NCI-H2081 treated with DMSO at 0.1 percent for 48 hours (cell line): ENCODE measurements at places on chromosomes 4 and X.

DNA sequence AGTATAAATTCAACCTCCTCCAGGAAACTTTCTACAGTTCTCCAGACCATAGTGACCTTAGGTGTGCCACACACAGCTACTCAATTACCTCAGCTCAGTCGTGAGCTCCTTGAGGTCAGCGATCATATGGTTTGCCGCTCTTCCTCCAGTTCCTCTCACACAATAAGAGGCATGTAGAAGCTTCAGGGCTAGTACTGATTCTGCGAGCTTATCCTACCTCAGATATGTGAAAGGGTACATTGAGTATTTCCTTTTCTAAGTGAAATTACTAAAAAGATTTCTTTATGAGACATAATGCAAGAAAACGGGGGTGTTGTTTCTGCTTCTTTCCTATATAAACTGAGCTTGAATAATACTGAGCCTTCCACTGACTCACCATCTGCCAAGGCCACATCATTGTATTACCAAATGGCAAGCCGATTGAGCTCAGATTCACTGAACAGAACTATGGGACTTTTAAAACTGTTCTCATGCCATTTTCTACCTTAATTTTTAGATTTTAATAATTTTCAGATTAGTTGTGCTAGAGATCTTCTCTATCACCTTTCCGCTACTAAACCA lies 183.1 kb downstream of the HS6ST2 start:
- no peak for DNase-seq

- no peak for DNase-seq
These were observed 3.9 kb upstream of the NKX6-1 start for GRCh38 chr4:84502955-84503373.

DNA sequence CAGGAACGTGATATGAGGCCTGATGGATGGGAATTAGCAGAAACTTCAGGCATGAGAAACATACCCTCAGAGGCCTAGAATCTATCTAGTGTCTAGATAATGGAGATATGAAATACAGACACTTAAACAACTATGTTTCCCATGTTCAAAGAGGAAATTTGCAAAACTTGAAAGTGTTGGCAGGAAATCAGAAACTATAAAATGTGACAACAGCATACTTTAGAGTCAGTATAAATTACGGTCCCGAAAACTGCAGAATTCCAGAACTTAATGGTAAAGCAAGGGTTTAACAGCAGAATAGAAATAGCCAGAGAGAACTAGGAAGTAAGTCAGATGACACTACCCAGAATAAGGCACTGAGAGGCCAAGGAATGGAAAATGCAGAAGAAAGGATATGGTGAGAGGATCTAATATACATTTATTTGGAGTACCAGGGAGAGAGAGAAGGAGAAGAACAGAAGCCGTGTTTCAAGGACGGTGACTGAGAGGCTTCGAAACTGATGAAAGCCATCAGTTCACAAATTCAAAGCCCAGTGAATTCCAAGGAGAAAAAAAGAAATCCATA lies 7.4 kb downstream of the HTT-AS start:
- DNase-seq = no peak

- no peak for DNase-seq
These were observed 110.6 kb downstream of the DCTD start for GRCh38 chr4:182806259-182807252.

- no peak for DNase-seq
These were observed at the start of gene PF4V1 for GRCh38 chr4:73853246-73853704. Gene PF4V1, plus strand, starts transcription at chr4:73853296. Its CDS starts 67 bp downstream, at chr4:73853363.

DNA sequence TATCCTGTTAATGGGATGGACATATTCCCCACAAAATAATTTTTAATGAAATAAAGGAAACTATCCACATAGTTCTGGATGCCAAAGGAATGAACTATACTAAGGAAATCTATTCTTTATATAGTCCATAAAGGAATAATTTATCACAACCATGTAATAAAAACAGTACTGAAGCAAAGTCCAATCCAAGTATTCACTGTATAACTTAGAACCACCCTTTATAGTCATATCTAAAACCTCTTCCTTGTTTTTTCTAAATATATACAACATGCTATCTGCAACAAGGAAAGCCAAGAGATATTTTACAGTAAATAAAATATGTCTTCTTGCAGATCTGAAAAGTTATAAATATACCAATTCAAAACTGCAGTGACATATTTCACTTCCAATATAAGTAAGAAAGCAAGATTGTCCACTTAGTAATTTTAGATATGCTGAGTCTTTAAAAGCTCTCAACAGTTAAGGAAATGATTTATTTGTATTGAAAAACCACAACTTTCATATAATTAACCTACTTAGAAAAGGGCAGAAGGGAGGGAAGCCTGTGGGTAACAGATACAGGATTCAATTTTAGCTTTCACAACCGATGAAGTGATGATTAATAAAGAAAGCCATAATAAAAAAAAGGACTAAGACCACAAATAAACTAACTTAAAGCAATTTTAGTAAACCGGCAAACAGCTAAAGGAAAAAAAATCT lies 8.0 kb downstream of the NR3C2 start:
- DNase-seq = no peak

- DNase-seq = no peak
These were observed 58.5 kb downstream of the ASMT start for GRCh38 chrX:1673337-1673736.

DNA sequence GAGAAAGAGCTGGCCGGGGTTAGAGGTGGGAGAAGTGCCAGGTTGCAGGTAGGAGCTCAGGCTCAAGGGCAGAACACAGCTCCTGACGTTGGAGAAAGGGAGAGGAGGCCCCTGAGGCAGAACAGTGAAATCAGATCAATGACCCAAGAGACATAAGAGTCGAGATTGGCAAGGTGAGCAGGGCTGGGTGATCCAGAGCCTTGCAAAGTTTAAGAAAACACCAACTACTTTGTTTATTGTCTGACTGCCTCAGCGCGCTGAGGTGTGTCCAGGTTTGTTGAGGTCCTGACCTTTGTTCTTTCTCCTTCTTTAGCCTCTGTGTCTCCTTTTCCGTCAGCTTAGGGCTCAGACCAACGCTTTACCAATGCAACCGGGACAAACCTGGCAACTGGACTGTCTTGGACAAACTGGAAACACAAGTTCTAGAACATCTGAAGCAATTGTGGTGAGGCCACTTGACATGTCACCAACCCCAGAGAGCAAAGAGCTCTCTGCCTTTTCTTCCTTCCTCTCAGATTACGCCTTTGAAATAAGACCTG lies 28.3 kb downstream of the CHRNA9 start:
- no peak for DNase-seq

DNA sequence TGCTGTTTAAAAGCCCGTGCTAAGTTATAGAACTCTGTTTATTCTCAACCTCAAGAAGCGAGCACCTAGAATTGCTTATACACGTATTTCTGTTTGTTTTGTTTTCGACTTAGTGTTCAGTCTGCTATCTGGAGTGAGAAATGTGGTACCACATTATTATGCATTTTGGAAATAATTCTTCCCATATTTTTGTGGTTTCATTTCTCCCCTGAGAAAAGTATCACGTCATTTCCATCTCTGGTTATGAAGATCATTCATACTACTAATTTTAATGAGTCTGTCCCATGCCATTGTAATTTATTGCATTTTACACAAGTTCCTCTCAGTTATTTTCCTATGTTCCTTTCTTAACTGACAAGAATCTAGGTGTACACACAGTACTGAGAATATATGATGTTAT lies 186.0 kb downstream of the DCHS2 start:
- DNase-seq = no peak

DNA sequence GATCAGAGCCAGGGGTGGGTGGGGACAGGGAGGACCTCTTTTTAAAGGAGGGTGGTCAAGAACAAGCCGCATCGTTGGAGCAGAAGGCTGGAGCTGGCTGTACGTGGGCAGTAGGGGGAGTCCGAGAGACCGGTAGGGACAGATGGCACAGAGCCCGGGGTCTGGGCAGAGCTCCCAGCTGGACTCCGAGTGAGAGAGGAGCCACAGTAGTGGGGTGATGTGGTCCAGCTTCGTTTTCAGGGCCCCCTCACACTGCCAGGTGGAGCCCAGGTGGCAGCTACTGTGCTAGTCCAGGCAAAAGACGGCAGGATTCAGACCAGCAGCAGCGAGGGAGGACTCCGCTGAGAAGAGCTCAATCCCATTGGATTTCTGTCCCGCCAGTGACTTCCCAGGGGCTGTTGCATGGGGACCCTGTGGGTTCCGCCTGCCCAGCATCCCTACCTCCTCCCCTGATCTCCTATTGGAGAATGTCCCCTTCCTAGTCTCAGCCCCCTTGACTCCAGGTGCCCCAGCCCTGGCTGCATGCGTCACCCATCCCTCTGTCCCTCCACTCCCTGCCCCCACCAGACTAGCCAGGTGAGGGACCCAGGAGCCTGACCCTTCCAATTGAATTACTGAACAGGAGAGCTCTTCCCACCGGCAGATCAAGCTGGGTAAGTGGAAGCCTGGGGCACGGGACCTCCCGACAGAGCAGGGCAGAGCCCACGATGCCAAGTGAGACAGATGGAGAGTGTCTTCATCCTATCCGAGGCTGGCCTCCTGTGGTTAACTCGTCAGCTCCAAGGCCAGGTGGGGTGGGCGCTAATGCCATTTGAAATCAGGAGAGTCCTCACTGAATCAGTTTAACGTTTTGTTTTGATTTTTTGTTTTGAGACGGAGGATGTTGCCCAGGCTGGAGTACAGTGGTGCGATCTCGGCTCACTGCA lies 2.9 kb downstream of the ARHGAP4 start:
- no peak for DNase-seq

GRCh38 chr4:78809928-78810835 lies 34.0 kb downstream of the BMP2K start:
- DNase-seq = no peak

- no peak for DNase-seq
These were observed 503.6 kb upstream of the ZFP42 start for GRCh38 chr4:187491959-187492358.

GRCh38 chr4:68490826-68491457 lies 43.7 kb downstream of the TMPRSS11E start:
- no peak for DNase-seq

GRCh38 chr4:142801966-142802365 lies 44.1 kb downstream of the INPP4B start:
- no peak for DNase-seq

- DNase-seq = no peak
These were observed 306.9 kb upstream of the PPARGC1A start for GRCh38 chr4:24196785-24197184.

GRCh38 chr4:80074069-80074468 lies 1.0 kb upstream of the ANTXR2 start:
- DNase-seq = no peak

GRCh38 chr4:76563454-76564122 lies 128.6 kb downstream of the SHROOM3 start:
- DNase-seq = no peak

GRCh38 chr4:41122309-41122708 lies 92.0 kb downstream of the APBB2 start:
- DNase-seq = no peak

GRCh38 chrX:107676559-107677378 lies 48.5 kb downstream of the PRPS1 start:
- no peak for DNase-seq

DNA sequence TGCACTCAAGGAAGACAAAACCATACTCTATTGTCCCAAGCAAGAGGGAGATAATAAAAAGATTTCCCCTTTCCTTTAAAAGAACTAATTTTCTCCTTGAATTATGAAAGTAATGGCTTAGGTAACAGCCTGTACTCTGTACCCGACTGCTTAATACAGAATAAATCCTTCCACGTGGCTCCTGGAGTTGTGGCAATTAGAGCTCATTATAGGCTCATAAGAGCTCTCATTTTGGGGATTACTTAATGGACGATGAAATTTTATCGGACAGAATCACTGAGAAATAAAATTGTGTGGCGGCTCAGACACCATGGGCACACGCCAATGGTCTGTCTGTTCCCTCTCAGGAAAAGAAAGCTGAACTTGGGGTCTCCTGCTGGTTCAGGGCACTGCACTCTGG lies 2.8 kb upstream of the GSX2 start:
- DNase-seq = no peak

GRCh38 chr4:2138846-2139500 lies 79.8 kb downstream of the NAT8L start:
- no peak for DNase-seq

- no peak for DNase-seq
These were observed 28.6 kb downstream of the FAM241A start for GRCh38 chr4:112173593-112174558.

- no peak for DNase-seq
These were observed 192.5 kb downstream of the TECRL start for GRCh38 chr4:64216741-64217140.

DNA sequence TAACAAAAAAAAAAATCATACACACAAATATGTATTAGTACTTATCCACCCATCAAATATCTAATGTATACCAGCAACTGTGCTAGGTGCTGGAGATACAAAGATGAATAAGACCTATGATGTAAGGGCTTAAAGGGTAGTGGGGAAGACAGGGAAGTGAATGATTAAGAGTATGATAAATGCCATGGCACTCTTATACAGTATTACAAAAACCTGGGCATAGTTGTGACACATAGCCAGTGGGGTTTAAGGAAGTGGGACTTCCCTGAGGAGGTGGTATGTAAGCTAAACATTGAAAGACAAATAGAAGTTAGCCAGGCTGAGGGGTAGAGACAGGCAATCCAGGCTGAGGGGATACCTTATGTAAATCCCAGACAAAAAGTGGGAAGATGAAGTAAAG lies 23.5 kb downstream of the CHM start:
- DNase-seq = no peak

DNA sequence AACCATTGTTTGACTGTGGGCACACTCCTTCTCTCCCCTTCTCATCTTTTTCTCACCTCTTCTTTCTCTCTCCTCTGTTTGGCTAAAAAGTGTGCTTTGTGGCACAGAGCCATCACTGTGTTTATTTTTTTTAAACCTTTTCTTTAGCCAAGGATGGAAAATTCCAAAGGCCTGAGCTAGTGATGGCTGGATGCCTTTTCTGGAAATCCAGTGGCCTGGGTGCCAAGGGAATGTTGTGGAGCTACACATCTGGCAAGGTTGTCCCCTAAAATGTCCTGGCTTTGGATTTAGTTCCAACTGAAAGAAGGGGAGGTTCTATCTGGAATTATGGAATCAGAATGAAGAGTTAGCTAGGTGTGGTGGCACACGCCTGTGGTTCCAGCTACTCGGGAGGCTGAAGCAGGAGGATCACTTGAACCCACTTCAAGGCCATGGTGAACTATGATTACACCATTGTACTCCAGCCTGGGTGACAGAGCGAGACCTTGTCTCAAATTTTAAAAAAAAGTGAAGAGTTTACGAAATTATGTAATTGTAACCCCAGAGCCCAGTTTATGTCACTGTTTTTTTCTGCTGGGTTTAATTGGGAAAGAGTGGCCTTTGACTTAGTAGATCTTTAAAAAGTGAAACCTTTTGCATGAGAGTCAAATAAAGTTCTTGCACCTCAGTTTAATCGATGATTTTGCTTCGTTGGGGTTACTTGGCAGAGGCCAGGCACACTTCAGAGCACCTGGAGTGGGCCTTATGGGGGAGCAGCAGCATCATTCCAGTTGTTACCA lies 17.7 kb downstream of the DOCK11 start:
- no peak for DNase-seq

DNA sequence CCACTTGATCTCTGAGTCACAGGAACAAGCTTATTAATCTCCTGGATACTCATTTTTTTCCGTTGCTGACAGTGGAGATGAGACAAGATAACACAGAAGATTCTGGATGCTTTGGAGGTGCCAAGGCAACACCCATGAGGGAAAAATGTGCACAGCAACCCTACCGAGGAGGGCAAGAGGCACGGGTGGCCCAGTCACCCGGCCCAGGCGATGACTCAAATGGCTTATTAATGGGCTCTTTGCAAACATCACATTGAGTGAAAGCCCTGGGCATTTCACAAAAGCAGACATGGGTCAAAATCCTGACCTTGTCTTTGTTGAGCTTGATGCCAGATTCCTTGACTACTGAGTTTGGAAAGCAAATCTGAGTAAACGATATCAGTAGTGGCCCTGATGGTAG lies 315.1 kb downstream of the STK32B start:
- no peak for DNase-seq

GRCh38 chr4:125198916-125199315 lies 115.8 kb upstream of the FAT4 start:
- no peak for DNase-seq
